GM13976 (cell line): ENCODE measurements at places on chromosomes 4 and X.

DNA sequence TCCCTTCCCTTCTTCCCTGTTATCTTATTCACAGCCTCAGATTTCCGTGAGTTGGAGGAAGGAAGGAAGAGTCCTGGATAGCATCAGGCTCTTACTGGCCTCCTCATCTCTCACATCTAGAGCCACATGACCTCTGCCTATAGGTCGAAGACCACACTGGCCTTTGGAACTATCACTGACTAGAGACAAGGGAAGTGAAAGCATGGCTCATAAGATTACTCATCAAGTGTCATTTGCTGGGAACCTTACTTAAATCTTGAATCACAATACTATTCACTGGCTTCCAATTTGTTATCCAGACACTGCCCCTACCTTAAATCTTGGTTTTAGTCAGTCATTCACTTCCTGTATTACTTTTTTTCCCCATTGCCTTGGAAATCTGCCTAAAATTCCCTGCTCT lies 61.6 kb upstream of the MTMR8 start:
- DNase-seq, result no peak

DNA sequence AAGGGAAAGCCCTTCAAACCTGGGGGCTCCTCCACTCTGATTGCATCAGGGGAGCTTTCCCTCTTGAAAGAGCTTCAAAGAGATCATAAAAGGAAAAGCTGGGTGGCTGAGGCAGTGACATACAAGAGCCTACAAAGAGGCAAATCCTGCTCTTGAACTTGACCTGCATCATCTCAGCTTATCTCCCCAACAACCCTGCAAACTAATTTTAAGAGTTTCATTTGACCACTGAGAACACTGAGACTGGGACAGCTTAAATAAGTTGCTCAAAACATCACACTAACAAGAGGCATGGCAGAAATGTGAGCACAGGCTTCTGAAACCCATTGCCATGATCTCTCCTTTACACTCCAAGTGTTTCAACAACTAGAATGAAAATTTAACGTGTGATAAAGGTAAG lies 101.6 kb upstream of the PPARGC1A start:
- DNase-seq, result no peak

DNA sequence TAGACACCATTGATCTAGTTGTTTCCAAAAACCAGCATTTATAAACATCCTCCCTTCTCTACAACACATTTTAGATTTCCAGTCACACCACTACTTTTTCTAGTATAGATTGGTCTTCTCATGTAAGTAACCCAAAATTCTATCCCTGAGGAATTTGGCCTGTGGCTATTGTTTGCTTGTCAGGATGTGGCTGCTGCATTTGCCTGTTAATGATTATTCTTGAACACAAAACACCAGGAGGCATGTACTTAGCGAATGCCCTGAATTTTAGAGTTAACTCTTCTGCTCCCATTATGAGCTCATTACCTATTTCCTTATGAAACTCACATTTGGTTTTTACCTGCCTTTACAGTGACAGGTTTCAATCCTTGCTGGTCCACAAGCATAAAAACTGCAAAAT lies 102.0 kb upstream of the FSTL5 start:
- DNase-seq, result no peak

DNA sequence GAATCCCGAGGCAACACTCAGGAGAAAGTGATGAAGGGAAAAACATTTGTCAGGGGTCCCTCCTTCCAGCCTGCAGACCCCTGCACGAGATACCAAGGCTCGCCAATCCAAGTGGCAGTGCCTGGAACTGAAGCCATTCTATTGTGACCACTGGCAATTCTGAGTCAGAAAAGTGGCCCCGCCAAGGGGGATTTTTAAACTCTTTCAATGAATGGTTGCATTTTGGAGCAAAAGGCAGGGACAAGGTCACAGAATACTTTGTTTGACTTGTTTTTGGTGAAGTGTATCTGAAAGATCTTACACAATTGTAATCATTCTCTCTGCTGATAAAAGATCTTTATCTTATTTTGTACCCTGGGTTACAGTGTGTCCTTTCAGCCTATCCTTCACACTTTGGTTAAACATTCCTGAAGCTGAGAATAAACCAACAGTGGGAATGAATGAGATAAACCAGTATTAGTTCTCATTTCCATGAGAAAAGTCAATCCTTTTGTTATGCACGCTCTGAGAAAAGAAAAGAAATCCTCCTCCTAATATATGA lies 115.9 kb upstream of the PDLIM3 start:
- DNase-seq, result no peak

GRCh38 chrX:119516157-119516702 lies 48.0 kb downstream of the SLC25A5 start:
- peak; percentile 81 for DNase-seq

GRCh38 chrX:125203365-125203736 lies 116.3 kb upstream of the TEX13C start:
- DNase-seq, result peak; percentile 5

DNA sequence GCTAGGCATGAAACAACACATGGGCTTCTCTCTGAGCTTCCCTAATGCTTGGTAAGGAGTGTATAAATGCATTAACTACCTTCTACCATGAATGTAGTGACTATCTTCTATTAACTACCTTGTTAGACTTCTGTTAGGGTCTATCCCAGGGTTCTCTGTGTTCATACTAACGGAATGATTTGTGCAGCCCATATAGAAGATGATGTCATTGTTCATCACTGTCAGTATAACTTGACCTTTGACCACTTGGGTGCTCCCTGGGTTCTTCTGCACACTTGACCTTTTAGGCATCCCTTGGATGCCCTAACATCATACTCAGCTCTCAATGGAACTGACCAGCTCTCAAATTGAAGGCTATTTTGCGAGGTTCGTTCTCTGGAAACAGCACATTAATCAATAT lies 30.8 kb upstream of the CT47C1 start:
- no peak for DNase-seq

DNA sequence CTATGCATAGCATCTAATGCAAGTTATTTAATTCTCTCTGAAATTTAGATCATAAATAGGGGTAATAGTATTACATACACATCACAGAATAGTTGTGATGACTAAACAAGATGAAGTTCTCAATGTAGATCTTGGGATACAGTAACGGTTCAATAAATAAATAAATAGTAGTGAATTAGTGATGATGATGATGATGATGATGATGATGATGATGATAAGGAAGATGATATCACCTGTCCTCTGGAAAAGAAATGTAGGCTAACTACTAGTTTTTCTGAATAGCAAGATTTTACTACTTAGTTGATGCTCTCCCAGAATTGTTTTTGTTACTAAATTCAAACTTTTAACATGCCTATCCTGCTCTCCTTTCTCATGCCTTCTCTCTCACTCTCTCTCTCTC lies 30.3 kb downstream of the SH3BGRL start:
- no peak for DNase-seq

DNA sequence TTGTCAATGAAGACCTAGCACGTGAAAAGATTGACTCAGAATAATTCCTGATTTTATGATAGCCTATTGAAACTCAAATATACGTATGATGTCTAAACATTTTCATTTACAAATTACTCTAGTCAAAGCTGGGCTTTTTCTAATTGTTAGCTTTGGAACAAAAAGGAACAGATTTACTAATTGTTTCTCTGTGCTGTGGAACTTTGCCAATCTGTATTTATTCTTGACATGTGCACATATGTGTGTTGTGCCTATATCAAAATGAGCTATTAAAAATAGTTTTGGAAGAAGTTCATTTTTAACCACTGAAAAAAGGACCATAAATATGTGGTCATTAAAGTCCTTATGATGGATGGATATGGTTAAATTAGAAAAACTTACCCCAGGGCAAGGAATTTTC lies 85.4 kb upstream of the PACRGL start:
- no peak for DNase-seq

- DNase-seq, result no peak
Measured at GRCh38 chr4:169279108-169279507, 8.4 kb upstream of the SH3RF1 start.

- no peak for DNase-seq
Measured at GRCh38 chrX:13189380-13189779, 130.5 kb downstream of the ATXN3L start.

DNA sequence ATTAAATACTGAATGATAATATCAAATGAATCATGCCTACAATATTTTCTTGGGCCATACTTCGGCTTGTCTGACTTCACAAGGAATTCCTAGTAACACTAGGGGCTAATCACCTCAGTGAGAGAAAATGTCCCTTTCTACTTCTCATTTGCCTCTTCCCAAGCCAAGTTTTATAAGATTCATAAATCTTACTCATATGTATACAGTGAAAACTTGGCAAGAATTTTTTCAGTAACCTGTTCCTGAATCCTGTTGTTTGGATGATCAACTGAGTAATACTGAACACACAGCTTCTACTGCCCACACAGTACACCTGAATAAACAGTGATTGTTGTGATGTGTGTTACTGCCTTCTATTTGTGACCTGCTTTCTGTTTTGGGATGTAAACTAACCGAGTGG lies 16.5 kb downstream of the TMPRSS11E start:
- DNase-seq, result no peak

- DNase-seq, result no peak
Measured at GRCh38 chrX:116284400-116284799, 113.9 kb downstream of the AGTR2 start.

- DNase-seq, result no peak
Measured at GRCh38 chrX:55867708-55868107, 150.2 kb downstream of the RRAGB start.
